CD8-positive, alpha-beta memory T cell (primary cell): ENCODE measurements at places on chromosomes 3 and 15. TPM values are rescaled to one million over a fixed set of nuclear protein-coding genes. Genes with fewer than 3 reads are reported as not detected.

The PTX3 gene
- not detected for total RNA-seq

DNA sequence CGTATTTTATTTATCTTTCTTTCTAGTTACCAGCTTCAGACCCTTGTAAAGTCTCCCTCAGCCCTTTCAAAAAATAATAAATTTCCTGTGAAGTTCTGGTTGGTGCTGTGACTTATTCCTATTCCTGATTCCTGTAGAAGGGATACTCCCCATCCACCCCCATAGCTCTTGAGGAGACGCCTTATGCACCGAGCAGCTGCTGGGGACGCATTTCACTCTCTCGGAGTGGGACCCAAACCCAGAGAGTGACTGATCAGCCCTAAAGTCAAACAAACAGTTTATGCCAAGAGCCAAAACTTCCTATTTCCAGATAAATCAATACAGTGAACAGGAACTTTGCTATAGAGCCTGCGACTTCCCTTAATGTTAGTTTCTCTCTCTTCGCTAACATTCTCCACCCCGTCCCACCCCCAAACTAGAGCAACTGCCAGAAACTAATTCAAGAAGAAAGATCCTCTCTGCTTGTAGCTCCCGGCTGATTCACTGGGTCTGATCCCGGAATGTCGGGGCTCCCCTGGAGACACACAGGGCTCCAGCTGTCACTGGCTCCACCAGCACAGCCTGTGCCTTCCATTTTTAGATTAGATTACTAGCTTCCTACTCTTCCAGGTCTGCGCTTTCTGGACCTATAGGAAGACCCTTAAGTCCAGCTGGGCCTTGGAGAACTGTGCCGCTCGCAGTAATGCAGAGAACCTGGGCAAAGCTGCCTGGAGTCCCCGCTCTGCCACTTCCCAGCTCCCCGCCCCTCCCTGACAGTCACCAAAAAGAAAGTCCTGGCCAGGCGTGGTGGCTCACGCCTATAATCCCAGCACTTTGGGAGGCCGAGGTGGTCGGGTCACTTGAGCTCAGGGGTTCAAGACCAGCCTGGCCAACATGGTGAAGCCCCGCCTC, 45.2 kb downstream of the KLHL25 start:
- no peak overlapping the region for H3K4me3 ChIP-seq
- peaks cover 34% of the 10 kb centered on the region for H3K36me3 ChIP-seq
- peaks cover 10% of the 10 kb centered on the region for H3K4me1 ChIP-seq
- H3K27me3 ChIP-seq = no peaks in the 10 kb centered on the region
- no peak for DNase-seq
- no peak overlapping the region for H3K27ac ChIP-seq

- H3K36me3 ChIP-seq = peaks cover 12% of the 10 kb centered on the region
- no peaks in the 10 kb centered on the region for H3K27me3 ChIP-seq
- H3K4me1 ChIP-seq = no peaks in the 10 kb centered on the region
- H3K4me3 ChIP-seq = no peak overlapping the region
Observed at GRCh38 chr3:5181469-5182141, 5.9 kb upstream of the EDEM1 start.

The ACKR4 gene
- not detected for total RNA-seq

The SRPRB gene
- total RNA-seq = 129 TPM

The GOLGA8N gene
- total RNA-seq = 1.2 TPM

DNA sequence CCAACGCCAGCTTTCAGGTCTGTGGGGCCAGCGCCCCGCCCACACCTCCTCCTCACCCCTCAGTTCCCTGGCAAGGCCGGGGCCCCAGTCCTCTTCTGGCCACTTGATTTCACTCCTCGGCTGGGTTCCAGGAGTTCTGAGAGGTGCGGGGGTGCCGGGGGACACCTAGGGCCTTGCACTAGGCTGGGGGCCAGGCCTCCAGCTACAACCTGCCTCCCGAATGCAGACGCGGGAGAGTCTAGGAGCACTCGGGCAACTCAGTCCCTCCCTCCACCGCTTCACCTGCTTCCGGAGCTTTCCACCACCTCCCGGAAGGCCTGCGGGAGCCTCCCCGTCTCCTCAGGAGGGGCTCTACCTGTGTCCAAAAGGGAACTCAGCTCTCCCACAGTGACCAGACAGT, 35.6 kb downstream of the TNK2 start:
- no peak overlapping the region for H3K27ac ChIP-seq
- H3K4me3 ChIP-seq = no peak overlapping the region
- H3K27me3 ChIP-seq = no peaks in the 10 kb centered on the region
- H3K4me1 ChIP-seq = no peaks in the 10 kb centered on the region
- peaks cover 22% of the 10 kb centered on the region for H3K36me3 ChIP-seq
